ENCODE measurements at places on chromosomes 4 and X.

DNA sequence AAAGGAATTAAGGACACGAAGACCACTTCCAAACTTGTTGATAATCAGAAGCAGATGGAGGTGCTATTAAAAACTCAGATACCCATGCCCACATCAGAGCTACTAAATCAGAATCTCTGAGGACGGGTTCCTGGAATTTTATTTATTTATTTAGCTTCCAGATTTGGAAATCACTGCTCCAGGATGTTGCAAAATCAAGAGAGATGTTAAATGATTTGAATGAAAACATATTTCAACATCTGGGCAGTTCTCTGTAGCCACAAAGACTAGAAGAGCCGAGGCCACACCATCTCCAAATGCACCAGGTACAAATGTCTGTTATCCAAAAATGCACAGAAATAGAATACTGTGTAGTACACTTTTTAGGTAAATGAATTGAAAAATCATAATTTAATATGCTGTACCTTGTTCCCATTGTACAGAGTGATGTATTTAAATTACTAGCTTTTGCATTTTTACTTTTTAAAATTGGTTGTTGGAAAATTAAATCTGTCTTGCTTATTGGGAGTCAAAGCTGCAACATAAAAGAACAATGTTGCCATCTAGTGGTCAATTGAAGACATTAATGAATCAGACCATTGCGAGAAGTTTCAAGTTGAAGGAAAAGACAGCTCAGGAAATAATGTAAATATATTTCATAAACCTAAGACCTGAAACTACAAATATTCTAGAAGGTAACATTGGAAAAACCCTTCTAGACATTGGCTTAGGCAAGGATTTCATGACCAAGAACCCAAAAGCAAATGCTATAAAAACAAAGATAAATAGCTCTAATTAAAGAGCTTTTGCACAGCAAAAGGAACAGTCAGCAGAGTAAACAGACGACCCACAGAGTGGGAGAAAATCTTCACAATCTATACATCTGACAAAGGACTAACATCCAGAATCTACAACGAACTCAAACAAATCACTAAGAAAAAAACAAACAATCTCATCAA is 151.3 kb upstream of the TTC29 start:
- DNase-seq: peak; percentile 47

DNA sequence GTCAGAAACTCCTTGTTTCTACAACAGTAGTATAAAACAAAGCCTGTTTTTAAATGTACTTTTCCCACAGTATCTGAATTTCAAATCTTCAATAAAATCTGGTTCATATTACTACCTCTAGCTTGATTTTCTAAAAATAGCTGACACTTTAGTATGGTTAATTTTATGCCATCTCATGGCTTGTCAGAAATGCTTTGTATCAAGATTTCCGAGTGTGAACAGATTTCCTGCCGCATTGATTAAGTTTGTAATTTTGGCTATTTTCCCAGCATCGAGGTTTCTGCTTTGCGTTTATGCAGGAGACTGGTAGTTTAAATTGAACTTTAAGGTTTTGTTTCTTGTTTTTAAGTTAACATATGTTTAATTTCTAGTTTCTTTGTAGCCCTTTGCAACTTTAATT is 44.2 kb downstream of the CLCN3 start:
- DNase-seq: no peak

DNA sequence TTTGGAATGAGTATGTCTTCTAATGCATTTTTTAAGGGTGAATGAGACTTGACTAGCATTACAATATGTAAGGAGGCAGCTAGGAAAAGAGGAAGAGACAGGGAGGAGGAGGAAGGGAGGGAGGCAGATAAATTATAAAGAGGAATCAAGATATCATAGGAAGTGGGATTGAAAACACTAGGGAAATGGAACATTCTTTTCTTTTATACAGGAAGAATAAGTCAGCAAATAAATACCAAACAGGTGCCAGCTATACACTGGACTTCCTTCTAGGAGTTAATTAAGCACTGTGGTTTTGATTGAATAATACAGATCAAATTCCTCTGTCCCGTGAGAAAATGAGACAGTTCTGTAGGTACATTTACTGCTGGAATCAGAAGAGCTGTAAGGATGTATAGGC is 78.6 kb downstream of the PACRGL start:
- no peak for DNase-seq

- DNase-seq: no peak
These were observed 1.7 kb downstream of the KCNIP4 start for GRCh38 chr4:21946858-21947257.

DNA sequence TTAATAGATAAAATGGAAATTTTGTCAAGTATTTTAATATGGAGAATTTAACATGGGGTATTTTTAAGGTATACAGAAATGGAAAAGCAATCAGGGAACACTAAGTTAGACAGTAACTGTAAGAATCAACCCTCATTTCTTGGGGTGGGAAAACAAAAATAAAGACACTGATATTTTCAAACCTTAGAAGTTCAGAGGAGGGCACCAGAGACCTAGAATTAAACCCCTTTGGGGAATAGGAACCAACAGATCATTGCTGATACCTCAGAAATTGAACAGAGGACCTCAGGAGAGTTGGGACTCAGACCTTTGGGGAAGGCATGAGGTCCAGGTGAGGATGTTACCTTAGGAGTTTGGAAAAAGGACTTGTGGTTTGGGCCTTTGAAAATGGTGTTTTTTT is 435.6 kb downstream of the TMA16 start:
- DNase-seq: no peak

GRCh38 chrX:76996641-76997040 is 450.5 kb upstream of the FGF16 start:
- no peak for DNase-seq

- no peak for DNase-seq
These were observed 280.1 kb downstream of the RAPGEF2 start for GRCh38 chr4:159382856-159383561.

DNA sequence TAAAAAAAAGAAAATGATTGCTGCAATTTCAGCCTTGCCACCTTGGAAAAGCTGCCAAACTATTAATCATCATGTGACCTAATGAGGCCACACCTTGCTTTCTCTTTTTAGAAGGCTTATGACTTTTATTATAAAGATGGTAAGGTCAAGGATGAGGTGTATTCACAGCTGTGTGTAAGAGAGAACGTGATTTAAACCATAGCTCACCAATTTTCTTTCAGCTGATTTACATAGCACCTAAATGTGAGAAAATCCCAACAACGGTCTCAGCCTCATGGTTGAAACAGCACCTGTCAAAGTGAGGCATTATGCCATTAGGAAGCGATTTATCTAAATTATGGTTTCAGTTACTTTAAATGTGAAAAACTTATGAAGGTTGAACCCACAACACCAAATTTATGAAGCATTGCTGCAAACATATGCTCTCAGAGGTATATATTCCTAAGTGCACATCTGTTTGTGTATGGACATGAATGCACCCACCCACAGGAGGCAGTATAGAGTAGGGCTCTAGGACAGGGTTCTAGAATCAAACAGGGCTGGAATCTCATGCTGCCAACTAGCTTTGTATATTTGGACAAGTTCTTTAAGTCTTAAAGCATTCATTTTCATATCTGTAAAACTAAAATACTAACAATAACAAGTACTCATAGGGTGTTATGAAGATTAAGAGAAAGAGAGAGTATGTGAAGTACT is 40.7 kb downstream of the ANXA3 start:
- DNase-seq: no peak

DNA sequence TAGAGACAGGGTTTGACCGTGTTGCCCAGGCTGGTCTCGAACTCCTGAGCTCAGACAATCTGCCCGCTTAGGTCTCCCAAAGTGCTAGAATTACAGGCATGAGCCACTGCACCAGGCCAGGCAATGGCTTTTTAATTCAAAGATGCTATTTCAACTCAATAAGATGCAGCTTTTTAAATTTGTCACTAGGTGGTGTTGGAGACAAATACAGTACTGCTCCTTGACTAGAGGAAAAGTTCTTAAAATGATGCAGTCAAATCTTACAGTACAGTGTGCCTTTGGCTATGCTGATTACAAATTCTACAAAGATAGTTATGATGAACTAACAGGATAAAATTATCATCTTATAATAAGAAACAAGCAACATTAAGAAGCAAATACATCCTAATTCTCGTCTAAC is 441.1 kb downstream of the KCNIP4 start:
- DNase-seq: no peak

GRCh38 chr4:10032625-10033024 is 11.3 kb upstream of the SLC2A9 start:
- DNase-seq: no peak

- no peak for DNase-seq
These were observed 56.7 kb downstream of the DOCK11 start for GRCh38 chrX:118552121-118552900.

- no peak for DNase-seq
These were observed 58.6 kb upstream of the MSX1 start for GRCh38 chr4:4800646-4801408.

DNA sequence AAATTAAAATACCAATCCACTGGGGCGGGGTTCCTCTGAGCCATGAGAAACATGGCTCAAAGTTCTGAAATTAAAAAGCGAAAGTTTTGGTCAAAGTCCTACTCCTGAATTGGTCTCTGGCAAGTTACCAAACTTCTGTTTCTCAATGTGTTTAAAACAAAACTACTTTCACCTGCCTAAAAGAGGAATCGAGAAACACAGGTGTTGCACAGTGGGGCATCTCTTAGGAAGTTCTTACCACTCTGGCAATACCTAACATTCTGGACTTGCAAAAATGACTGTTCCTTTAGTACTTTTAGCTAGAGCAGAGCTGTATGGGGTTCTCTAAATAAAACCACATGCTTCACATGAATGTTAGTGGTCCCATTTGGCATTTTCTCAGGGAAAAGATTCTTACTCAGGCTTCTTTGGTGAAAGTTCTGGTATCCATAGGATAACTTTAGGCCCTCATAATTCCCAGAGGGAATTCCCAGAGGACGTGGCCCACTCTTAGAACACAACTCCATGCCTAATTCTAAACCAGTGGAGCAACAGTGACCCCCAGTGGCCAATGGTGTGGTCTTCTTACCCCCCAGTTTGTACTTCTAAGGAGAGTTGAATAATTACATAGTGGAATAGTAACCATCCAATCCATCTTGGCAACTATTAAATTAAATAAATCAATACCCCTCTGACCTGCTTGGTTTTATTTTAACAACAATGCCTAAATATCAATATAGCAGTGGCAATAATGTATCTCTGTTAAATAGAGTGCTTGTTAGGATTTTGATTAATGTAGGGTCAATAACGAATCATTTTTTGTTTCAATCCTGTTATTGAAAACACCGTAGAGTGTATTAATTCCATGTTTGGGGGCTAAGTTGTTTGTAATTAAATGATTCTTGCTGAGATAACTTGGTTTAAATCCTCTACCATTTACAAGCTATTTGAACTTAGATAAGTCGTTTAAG is 21.9 kb downstream of the BMP3 start:
- DNase-seq: peak; percentile 42

DNA sequence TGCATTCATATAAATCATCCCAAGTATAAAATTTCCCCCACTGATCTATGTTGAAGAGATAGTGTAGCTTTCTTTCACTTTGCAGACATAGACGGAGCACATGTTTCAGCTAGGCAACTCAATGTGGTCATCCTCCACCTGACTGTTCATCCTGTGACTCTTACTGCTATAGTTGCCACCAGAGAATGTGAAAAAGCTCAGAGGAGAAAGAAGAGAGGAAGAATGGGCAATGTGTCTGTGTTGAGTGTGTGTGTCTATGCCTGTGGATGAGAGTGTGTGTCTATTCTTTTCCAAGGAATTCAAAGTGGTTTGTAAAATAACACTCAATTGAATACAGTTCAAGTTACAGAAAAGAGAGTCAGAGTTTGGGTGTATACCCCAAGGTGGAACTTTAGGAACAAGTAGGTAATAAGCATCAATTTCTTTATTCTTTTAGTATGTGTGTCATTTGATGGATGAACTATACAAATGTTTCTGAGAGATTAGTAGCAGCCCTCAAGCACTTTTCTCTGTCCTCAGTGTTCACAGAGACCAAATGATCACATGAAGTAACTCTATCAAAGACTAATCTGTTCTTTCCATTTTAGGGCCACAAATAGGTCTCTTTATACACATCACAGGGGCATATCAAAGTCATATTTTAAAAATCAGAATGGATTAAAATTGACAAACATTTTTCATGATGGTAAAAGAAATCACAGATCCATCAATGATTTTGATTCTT is 2.3 kb downstream of the SNCA start:
- no peak for DNase-seq

GRCh38 chr4:113582737-113583136 is 178.8 kb downstream of the CAMK2D start:
- DNase-seq: no peak

GRCh38 chr4:47654972-47655693 is 170.1 kb downstream of the ATP10D start:
- DNase-seq: no peak

- DNase-seq: no peak
These were observed 528 bp upstream of the FGF2 start for GRCh38 chr4:122826079-122826527.

- no peak for DNase-seq
These were observed 15.1 kb downstream of the DGKQ start for GRCh38 chr4:958314-958665.

GRCh38 chr4:175282407-175282806 is 364.2 kb downstream of the ADAM29 start:
- DNase-seq: no peak

GRCh38 chrX:10244915-10245622 is 88.3 kb downstream of the CLCN4 start:
- no peak for DNase-seq

GRCh38 chr4:139655116-139655515 is 10.5 kb upstream of the MGST2 start:
- no peak for DNase-seq

DNA sequence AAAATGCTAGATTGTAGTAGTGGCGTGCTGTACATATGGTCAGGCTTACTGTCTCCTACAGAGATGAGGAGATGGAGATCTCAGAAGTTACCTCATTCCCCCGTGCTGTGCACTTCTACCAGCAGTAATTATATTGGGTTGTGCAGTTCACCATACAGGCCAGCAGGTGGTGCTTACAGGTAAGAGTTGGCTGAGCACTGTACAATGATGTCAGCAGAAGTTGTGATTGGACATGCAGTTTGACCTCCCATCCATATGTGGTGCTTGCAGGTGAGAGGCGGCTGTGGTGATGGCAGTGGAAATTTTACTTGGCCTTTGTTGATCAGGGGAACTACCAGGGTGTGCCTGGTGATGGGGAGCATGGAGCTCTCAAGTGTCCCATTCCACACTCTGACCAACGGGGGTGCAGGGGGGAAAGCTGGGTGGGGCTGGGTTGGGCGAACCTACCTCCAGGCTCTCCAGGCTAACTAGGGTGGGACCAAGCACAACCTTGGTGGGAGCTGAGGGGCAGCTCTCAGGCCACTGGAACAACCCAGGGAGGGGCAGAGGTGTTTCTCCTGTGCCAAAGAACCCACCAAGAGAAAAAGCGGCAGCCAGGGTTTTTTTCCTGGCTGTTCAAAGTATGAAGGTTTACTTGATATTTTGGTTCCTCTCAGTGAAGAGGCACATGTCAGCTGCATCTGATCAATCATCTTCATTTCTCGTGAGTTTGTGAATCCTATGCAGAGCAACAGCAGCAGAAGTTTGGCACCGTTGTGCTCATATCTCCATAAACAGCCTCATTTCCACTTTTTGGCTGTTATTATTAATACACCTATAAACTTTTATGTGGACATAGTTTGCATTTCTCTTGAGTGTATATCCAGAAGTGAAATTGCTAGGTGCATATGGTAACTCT is 73.8 kb upstream of the FREM3 start:
- peak; percentile 38 for DNase-seq

Data from CD4-positive, alpha-beta T cell treated with Interleukin-21 for 1 hour (primary cell).